ENCODE measurements at places on chromosomes 7 and 10.

DNA sequence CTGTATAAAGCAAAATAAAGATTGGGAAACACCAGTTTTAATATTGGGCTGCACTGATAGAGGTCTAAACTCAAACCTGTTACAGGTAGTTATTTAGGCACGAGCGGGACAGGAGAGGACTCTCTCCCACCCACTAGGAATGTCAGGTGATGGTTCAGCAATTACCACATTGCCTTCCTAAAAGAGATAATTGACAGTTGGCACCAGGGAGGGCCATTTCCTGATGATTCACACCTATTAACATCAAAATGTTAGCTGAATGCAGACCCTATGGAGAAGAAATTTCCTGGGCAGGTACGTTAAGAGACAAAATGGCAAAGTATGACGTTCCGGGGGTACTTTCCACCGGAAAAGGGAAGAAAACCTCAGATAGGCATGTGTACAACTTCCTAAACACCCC is 272.6 kb downstream of the SDHAF3 start:
- no peak for DNase-seq

DNA sequence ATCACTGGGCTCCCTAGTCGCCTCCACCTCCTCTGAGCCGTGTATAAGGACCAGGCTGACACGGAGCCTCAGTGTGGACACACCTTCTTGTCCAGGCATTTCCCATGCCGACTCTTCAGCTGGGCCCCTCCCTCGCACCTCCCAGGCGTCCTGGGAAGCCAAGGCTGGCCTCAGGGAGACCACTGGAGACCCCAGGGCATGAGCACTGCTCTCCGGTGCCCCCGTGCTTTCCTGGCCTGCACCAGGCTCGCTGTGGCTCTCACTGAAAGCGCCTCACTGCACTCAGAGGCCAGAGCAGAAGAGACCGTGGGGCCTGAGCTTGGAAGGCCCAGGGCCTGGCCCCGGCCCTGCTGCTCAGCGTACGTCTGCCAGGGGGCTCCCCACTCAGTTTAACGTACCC is 31.4 kb downstream of the LRRC27 start:
- no peak for DNase-seq

DNA sequence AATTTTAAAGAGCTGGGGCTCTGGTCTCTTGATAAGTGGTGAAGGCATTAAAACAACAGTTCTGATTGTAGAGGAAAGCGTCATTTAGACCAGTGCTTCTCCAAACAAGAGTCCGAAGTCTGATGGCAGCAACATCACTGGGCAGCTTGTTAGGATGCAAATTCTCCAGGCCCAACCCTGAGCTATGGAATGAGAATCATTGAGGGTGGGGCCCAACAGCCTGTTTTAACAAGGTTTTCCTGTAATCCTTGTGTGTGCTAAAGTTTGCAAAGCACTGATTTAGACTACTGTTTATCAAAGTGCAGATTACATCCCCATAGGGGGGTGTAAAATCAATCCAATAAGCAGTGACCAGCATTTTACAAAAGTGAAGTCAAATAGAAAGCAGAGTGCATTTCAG is 2.6 kb upstream of the ZNRF2 start:
- no peak for DNase-seq

DNA sequence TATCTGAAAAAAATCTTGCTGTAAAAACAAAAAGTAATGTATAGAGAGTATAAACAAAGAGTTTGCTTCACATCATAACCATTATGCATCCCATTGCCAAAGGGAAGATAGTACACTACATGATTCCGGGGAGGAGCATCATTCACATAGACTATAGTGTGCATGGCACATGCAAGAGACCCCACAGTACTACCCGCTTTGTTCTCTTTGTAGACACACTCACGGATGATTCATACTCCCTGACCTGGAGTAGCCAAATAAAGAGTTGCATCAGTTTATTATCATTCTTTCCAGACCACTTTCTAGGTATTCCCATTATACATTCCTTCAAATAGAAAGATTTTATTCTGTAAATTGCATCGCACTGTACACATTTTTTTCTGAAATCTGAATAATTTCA is 356.9 kb downstream of the PCDH15 start:
- no peak for DNase-seq

DNA sequence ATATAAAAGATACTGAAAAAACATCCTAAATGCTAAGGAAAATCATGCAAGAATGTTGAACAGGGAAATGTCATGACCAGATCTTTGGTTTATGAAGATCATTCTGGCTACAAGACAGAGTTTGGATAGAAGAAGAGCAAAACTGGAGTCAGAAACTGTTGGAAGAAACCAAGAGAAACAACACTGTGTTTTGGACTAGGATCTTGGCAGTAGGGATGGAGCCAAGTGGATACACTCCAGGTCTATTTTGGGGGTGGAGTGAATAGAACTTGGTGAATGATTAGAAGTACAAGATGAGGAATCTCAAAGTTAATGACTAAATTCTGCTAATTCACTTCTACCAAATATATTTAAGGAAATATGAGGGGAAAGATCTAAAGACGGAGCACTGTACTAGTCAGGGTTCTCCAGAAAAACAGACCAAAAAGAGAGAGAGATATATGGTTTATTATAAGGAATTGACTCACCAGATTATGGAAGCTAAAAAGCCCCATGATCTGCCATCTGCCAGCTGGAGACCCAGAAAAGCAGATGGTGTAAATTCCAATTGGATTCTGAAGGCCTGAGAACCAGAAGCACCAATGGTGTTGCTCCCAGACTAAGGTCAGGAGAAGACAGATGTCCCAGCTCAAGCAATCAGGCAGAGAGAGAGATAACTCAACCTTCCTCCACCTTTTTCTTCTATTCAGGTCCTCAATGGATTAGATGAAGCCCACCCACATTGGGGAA is 254.9 kb downstream of the TRIL start:
- no peak for DNase-seq

DNA sequence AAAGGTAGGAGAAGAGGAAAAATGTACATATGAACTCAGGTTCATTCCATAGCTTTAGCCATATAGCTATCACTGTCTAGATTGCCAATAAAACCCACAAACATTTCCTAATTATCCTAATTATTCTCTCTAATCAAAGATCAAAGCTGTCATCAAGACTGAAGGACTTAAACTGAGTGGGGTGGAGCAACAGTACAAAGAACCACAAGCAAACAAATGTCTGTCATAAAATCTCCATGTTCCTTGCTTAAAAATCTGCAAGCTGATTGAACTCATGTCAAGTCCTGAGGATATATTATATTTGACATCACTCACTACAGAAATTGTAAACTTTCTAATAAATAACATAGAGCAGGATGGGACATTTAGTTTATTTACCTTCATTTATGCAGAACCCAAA is 315.9 kb downstream of the SNX13 start:
- DNase-seq = no peak

- no peak for DNase-seq
Observed at GRCh38 chr7:83947260-83947659, 247.3 kb downstream of the SEMA3A start.
